ENCODE measurements at places on chromosomes 5 and 9.

GRCh38 chr5:115192098-115192497, 22.4 kb upstream of the TRIM36 start:
- DNase-seq, result no peak

DNA sequence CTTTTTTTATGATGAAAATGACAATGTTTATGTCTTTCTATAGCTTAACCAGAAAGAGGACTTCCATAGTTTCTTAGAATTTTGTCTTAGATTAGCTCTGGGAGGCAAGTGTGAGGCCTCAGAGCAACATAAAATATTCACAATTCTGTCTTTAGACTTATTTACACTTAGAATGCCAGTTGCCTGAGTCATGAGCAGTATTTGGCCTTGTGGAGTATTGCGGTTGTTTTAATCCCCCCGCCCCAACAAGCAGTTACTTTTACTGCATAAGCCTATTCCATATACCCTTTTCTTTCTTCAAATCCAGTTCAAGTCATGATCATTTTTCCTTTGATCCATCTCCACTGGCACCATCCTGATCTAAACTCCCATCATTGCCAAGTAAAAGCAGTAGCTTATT, 198.0 kb upstream of the EGFLAM start:
- DNase-seq, result no peak

- DNase-seq, result no peak
These were observed 164.9 kb upstream of the RAI14 start for GRCh38 chr5:34491251-34491620.

DNA sequence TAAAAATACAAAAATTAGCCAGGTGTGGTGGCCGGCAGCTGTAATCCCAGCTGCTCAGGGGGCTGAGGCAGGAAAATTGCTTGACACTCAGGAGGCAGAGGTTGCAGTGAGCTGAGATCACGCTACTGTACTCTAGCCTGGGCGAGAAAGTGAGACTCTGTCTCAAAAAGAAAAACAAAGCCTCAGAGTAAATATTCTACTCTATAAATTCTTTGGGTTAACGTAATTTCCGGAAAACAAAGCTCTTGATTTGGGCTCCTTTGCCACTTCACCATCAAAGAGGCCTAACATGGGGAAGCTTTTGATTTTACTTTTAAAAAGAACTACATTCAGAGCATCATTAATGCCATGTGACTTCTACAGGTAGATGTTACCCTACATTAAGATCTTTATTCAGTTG, 103.1 kb downstream of the SERINC5 start:
- no peak for DNase-seq

DNA sequence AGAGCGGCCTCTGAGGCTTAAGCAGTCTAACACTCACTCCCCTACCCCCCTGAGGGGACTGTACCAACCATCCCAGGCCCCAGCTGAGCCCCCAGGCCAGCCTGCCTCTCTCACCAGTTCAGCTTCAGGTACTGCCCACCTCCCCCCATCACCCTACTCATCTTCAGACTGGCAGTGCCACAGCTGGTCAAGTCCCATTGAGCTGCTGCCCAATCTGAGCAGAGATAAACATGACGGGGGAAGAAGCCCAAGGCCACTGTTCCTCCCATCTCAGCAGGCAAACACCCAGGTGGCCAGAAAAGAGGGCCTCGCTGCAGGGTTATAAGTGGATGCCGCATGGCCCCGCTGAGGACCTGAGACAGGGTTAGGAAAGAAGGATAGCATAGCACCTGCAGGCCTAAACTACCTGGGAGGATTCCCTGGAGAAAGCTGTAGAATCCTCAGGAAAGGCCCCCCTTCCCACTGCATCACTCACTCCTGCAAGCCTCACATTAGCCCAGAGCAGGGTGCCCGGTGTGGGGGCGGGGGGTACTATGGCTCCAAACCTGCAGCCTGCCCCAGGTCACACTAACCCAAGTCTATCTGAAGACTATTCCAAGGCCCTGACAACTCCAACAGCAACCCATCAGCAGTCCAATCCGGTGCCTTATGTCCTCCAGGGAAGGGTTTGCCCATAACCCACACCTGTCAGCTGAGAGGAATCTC, 3.6 kb downstream of the B4GALT1 start:
- DNase-seq, result no peak

GRCh38 chr5:17340819-17341218, 123.4 kb downstream of the BASP1 start:
- DNase-seq, result peak; percentile 44

Data from hematopoietic multipotent progenitor cell treated with erythropoietin and hydrocortisone succinate and interleukin-3 and kit ligand, for 6 days (in vitro differentiated cells).